ENCODE measurements at places on chromosomes 4 and X.

- DNase-seq: no peak
These were observed 813.0 kb downstream of the TRAM1L1 start for GRCh38 chr4:116272336-116272735.

- no peak for DNase-seq
These were observed 68.4 kb downstream of the TAPT1 start for GRCh38 chr4:16157609-16158503.

- no peak for DNase-seq
These were observed 404.5 kb downstream of the GBA3 start for GRCh38 chr4:23097251-23097650.

DNA sequence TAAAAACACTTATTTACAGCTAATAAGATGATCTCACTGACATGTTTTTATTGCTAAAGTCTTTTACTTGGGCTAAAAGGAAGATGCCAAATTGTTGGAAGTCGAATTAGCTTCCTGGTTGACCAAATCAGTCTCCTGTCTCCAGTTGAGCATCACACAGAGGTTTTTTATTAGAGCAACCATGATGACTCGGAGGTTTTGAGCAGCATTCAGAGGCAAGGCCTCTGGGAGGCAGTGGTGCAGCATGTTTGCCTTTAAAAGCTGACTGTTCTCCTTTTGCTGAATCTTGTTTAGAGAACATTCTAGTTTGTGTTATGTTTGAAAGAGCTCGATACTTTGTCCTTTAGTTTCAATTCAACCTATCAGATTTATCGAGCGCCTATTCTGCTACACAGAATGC lies 2.1 kb downstream of the UCHL1 start:
- peak; percentile 61 for DNase-seq

DNA sequence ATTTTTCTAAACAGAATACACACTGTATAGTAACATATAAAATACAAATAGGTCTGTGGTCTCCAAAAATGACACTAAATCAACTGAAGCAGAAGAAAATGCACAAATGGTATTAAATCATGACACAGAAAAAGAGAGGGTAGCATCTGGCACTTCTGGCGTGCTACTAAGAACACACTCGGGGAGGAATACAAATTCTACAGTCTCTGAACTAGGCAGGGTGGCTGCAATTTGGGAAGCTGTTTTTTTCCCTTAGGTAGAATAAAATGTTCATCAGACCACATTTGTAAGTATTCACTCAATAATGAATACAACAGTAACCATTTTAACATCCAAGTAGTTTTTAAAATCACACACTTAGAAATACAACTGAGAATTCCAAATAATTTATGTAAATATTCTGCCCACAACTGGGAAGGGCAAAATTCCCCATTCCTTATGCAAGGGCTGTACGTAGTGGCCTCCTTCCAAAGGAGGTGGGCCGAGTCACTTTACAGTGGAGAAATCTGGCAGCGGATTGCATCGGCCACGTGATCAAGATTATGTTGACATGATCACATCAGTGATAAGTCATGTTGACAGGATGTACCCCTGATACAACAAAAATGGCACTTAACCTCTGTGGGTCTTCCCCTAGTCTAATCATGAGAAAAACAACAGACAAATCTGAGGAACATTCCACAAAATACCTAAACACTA lies 101.1 kb downstream of the TSPAN5 start:
- no peak for DNase-seq

DNA sequence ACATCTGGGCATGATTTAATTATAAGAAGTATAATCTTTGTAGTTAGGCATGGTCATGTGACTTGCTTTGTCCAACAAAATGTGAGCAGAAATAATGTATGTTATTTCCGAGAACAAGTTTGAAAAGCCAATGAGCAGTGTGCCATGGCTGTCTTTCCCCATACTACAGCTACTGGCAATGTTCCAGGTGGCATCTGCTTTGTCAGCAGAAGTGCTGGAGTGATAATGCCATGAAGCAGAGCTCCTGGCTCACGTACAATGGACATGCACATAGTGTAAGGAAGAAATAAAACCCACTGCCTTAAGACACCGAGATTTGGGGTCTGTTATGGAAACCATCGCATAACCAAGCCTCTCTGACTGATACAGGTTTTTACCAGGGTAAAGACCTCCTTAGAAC lies 212.6 kb upstream of the RASGEF1B start:
- peak; percentile 25 for DNase-seq

GRCh38 chrX:101408532-101408841 lies 465 bp downstream of the HNRNPH2 start:
- DNase-seq: no peak

- DNase-seq: no peak
These were observed 67.4 kb upstream of the BCOR start for GRCh38 chrX:40165206-40165605.

- DNase-seq: no peak
These were observed 425.7 kb upstream of the ZFP42 start for GRCh38 chr4:187569871-187570270.

- no peak for DNase-seq
These were observed 14.0 kb downstream of the APOOL start for GRCh38 chrX:85017721-85018120.

GRCh38 chrX:63434665-63435064 lies 83.5 kb upstream of the SPIN4 start:
- peak; percentile 25 for DNase-seq

DNA sequence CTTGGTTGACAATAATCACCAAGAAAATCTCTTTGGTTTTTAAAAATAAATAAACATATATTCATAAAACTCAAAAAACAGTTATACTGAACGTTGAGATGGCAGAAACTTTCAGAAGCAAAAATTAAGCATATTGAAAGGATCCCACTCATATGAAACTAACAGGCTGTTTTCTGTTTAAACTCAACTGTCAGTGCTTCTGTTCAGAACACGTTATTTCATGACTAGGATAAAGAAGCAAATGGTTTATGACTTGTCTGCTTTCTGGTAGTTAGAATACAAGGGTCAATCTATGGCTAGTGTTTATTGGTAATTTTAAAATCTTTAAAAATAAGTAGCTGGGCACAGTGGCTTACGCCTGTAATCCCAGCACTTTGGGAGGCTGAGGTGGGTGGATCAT lies 4.1 kb downstream of the GPR82 start:
- DNase-seq: no peak

DNA sequence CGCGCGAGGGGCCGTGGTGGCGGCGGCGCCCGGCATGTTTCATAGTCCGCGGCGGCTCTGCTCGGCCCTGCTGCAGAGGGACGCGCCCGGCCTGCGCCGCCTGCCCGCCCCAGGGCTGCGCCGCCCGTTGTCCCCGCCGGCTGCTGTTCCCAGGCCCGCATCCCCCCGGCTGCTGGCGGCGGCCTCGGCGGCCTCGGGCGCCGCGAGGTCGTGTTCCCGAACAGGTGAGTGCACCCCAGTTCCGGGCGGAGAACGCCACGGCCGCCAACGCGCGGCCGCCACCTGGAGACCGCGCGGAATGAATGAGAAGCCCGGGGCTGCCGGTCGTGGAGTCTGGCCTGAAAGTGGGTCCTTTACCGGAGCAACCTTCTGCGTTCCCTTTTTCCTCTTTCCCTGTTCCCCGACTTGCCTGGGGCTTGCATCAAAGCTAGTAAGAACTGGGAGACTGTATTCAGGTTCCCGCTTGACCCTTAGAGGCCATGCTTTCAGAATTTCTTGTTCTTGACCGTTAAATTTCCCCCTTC lies 429 bp downstream of the NOCT start:
- DNase-seq: peak; percentile 48

DNA sequence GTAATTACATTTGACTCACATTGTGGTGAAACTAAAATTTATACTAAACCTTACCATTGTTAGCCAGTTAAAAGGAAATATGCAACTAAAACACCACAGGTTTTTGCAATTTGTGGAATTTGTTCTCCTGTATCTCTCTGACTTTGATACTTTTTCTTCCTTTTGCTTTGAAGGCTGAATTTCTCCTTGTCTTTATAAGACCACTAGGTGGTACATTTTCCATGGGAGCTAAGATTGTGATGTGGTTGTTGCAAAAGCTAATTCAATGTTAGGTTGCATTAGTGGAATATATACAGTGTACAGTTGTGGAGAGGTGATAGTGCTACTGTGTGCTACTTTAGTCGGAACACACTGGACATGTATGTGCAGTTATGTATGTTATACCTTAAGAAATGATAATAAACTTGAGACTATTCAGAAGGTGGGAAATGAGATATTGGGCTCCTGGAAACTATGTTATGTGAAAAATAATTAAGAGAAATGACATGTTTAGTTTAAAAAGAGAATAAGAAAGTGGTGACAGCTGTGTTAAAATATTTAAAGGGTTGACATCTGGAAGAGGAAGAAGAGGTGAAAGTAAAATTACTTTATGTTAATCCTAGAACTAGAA lies 70.3 kb downstream of the ARL9 start:
- DNase-seq: no peak

GRCh38 chr4:23903859-23904438 lies 14.1 kb upstream of the PPARGC1A start:
- peak; percentile 21 for DNase-seq

DNA sequence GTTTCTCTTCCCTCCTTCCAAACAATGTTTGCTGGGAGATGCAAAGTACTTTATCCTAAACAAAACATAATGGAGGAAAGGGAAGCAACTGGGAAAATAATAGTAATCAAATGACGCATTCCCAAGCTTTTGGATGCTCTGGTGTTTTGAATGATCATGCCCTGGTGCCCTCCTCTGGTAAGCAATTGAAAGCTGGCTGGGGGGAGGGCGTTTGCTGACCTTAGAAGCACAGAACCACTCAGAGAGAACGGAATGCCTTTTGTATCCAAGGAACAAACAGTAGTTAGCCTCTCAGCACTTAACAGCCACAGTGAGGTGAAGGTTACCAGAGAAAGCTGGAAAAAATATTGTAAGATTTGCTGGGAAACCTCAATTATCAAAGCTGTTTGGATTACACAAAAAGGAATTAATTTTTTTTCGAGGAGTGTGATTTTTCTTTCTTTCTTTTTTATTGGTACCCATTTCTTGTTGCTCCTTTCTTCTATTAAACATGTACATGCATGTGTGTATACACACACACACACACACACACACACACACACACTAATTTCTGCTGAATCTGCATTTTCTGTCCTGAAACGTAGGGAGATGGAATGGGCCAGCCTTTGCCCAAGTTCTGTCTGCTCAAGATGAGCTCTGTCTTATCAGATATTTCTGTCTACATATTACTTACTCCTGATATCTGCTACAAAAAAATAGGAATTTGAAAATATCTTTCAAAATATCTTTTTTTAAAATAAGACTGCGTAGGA lies 155.8 kb upstream of the IGFBP7 start:
- no peak for DNase-seq

DNA sequence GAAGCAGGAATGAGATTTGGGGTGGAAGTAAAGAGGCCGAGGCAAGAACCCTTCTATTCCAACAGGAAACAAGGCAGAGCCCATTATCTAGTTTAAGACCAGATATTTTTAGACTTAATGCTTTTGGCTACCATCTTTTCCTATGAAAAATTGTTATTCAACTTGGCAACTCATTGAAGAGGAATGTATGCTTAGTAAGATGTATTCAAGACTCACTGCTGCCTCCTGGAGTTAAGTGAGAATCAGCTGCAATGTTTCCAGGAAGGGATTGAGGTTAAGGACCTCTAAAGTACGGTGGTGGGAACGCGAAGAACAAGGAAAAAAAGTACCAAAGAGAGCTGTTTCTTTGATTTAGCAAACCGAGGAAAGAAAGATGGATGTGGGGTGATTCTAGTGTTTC lies 89.1 kb downstream of the RAPGEF2 start:
- DNase-seq: no peak

GRCh38 chrX:40483502-40483901 lies 97.3 kb upstream of the ATP6AP2 start:
- no peak for DNase-seq

- peak; percentile 57 for DNase-seq
These were observed 43.7 kb downstream of the SLC10A7 start for GRCh38 chr4:146478009-146478408.

DNA sequence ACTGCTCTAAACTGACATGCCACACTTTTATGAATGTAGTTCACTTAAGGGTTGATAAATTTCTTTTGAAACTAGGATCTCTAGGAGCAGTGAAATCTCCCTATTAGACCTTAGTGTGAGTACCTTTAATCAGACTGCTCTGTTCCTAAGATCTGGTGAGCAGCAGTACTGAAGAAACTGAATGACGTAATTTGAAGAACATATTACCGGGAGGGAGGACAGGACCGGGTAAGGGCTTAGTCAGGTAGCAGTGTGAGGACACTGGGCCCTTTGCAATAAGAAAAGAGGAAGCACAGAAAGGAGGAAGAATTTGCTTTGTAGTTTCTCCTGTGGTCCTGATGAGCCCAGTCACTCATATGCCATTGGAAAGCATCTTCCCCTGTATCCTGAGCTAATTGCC lies 255.2 kb downstream of the THOC2 start:
- no peak for DNase-seq

- DNase-seq: no peak
These were observed 9.7 kb downstream of the BMPR1B start for GRCh38 chr4:94767446-94767845.

DNA sequence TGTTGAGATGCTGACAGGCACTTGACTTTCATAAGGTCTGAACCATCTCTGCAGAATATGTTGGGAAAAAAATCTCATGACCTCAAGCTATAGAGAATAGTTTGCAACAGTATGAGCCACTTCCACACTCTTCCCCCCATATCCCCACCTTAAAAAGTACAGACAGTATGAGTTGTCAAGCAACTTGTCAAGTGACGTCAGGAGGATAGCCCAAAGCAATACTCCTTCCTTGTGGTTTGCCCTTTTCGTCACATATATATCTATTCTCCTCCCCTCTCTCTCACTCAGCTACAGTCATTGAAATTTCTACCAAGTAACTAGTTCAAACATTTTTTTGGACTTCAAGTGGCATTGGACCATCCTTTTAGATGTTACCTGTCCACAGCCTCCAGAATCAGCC lies 67.7 kb downstream of the MCF2 start:
- no peak for DNase-seq

DNA sequence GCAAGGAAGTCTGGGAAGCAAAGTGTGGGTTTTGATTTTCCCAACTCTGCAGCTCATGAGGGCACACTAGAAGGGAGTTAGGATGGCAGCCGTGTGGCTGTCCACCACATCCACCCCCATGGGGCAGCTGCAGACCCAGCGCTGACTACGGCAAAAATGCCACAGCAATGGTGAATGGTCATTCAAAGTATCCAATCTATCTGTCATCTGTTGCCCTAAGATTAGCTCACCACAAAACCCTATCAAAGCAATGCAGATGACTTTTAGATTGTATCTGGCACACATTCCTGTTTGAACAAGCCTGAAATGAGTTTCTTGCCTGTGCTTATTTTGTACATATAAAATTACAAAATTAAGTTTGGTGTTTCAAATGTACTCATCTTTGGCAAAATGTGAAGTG lies 29.7 kb upstream of the HPSE start:
- DNase-seq: no peak

Measured in BE2C (cell line).